ENCODE measurements at places on chromosomes 16 and 17.

DNA sequence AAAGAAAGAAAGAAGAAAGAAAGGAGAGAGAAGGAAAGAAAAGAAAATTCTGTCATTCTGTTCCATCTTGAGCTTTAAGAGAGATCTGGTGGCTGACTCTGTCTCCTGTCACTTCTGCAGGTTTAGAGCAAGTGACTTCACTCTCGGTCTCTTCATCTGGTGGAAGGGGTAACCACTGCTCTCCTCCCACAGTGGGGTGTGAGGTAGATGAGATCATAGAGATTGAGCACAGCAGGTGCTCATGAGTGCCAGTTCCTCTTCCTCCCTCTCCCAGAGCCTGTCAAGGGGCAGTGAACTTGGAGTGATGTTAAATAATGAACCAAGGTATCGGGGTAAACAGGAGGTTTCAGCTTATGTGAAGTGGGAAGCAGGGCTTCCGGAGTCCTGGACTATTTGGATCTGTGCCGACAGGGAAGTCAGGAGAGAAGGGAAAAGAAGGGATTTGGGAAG, 47.7 kb downstream of the BEAN1 start:
- no peak for DNase-seq

- no peak for DNase-seq
Measured at GRCh38 chr17:39679521-39680192, 8.2 kb downstream of the PGAP3 start.

- DNase-seq, result no peak
Measured at GRCh38 chr17:21272881-21273792, 11.4 kb upstream of the MAP2K3 start.

DNA sequence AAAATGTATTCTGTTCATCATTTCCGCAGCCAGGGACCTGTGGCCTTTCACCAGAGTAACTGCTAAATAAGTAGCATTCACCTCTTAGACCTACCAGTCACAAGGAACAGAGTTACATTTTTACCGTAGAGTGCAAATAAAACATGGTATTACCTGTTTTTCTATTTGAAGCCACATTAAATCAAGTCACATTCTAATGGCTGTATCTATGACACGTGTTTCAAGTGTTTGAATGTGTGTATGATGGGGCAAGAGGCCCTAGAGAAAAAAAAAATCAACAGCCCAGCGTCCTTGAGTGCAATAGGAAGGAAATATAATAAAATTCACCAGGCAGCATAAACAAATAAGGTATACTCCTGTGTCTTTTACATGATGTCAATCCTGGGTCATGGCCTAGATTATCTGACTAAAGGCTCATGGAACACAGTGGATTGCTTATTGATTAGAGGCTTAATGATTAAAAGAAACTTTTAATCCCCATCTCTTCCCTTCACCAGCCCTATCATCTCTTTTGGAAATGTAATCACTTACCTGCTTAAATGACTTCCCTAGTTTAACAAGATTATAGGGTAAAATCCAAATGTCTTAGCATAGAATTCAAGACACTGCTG, 168.7 kb upstream of the CDH5 start:
- DNase-seq, result no peak

GRCh38 chr16:58452640-58453039, 47.3 kb upstream of the NDRG4 start:
- DNase-seq, result no peak

DNA sequence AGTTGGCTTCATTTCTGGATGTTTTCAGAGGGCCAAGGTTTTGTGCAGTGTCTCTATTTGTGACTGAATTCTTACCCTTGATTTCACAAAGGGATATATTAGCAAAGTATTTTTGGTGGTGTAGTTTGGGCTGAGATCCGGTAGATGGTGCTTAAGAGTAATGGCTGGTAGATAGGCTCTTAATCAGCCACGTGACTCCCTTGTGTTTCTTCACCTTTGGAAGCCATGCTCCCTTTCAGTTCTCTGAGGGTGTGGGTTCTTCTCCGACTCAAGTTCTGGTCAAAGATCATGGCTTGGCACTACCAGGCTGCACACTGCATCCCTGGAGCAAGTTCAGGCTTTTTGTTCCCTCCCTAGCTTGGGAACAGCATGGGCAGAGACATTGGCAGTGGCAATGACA, 887.3 kb downstream of the CDH8 start:
- DNase-seq, result no peak

GRCh38 chr17:79555543-79555942, 55.3 kb downstream of the RBFOX3 start:
- DNase-seq, result no peak
